Activated CD4-positive, alpha-beta T cell treated with anti-CD3 and anti-CD28 coated beads, Interleukin-2, amount 50 U/mL, for 1 hour (primary cell): ENCODE measurements at places on chromosomes 6 and 20.
A peak's percentile ranks its signal among the peaks of the same experiment; 100 is the strongest.

- DNase-seq, result no peak
These were observed 152.3 kb downstream of the ZFAND3 start for GRCh38 chr6:37971711-37972390.

DNA sequence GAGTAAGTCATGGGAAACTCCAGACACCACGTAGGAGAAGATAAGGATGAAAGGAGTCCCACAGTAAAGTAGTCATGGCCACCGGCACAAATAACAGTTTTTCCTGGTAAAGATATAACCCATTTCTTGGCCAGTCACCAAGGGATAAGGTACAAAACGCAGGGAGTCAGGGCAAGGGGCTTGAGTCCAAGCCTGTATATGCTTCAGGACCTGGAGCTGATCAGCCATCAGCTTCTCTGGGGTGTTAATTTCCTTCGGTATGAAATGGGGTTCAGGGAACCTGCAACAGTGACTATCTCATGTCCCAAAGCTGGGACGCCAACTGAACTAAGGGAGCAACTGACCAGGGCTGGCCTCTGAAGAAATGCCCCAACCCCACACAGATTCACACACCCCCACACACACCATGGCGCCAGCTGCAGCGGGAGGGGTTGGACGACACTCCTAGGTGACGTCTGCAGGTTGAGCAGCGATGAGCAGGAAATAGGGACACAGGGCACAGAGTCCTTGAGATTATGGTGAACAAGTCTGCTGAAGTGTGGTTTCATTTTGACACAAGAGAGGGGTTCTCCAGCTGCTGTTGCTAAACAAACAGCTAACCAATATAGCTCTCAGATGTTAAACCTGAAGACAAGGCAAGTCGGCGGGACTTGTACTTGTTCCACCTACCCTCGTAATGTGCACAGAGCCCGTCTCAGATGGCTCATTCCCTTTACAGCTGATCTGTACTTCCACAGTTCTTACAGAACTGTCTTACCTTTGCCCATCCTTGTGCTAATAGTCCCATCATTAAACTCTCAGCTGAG is 7.4 kb upstream of the ADTRP start:
- DNase-seq, result peak; percentile 16

DNA sequence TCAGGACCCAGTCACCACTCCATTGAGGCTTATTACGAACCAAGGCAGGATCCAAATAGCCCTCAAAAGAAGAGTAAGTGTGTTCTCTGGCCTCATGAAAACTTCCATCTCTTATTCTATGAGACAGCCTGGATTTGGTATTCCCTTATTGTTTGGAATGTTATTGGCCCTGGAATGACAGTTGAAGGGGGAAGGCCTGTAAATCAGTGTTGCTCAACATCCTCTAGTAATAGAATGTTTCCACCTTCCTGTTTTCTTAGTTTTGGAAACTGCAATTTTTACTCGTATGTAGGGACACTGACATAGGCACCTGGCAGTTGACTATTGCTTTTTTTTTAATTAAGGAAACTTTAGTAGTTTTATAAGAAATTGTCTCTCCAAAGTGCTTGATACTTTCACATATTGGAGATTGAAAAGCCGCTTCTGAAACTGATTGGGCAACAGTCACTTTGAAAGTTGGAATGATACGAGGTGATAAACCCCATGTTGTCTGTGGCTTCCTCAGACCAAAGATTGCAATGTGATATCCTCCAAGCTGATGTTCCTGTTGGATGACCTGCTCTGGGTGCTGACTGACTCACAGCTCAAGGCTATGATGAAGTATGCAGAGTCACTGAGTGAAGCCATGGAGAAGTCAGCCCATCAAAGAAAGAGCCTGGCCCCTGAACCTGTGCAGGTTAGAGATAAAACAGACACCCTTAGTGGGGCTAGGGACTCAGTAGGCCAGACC is 43.1 kb downstream of the BLTP3A start:
- DNase-seq, result no peak

GRCh38 chr20:24980291-24981053 is 12.1 kb downstream of the APMAP start:
- DNase-seq, result no peak

DNA sequence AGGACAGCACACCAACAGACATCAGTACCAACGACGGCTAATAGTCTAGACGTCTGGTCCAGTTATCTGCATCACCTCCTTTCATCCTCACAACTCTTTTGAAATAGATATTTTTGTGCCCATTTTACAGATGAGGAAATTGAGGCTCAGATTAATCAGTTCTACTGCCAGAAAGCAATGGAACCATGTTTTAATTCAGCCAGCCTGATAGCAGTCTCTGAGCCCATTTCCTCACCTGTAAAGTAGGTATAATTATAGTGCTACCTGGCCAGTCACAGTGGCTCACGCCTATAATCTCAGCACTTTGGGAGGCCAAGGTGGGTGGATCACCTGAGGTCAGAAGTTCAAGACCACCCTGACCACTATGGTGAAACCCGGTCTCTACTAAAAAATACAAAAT is 9.8 kb upstream of the BMP7 start:
- no peak for DNase-seq

GRCh38 chr20:38722683-38723016 is 1.6 kb upstream of the SLC32A1 start:
- DNase-seq, result no peak

- no peak for DNase-seq
These were observed 12.0 kb downstream of the WTAP start for GRCh38 chr6:159739341-159739740.

DNA sequence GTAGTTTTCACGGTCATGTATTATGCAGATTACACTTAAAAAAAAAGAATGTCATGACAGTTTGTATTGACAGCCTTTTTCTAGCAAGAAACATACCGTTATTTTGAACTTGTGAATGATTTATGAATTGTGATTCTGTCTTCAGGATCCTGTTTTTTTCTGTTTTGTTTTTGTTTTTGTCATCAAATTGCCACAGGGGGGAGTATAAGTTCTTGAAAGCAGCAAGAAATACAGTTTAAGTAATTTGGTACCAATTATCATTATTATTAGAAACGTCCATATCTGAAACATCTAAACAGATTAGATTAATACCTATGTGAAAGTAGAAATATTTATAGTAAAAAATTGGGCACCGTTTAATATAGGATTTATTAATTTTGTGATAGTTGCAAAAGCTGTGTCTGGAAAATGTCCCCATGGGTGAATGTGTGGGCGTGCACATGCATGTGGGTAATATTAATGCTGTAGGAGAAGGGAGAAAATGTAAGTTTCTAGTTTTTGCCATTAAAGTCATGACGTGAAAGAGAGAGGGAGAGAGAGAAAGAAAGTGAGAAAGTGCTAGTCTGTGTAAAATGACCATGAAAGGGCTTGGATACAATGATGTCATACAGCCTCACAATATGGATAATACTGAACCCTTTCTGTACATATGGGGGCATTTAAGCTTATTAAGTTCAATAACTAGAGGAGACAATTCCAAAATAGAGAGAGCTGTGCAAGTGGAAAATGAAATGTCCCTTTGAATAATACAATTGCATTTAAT is 9.4 kb upstream of the CCN2 start:
- no peak for DNase-seq

DNA sequence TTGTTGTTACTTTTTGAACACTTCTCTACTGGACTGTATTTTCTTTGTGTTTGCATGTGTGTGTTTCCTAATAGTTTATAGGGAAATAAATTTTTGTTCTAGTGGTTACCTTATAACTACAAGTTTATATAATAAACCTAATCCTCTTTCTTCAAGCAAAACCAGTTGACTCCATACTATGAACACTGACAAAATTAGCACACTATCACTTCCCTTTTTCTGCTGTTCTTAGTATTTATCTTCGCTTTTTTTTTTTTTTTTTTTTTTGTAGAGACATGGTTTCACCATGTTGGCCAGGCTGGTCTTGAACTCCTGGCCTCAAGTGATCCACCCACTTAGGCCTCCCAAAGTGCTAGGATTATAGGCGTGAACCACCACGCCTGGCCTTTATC is 25.0 kb upstream of the C6orf62 start:
- no peak for DNase-seq

DNA sequence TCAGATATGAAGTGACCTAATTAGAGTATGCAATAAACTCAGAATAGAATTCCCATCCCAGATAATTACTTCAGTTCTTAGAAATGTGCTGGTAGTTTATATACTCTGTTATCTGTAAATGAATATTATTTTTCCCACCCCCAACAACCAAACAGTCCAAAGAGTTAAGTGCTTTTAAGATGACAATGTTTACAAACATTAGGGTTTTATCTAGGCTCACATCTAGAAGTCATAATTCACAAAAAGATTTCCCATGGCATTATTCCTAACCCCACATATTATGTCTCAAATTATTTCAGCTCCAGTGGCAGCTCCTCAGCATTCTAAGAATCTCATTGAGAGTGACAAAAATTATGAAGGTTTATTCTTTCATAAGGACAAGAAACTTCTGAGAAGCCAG is 120.9 kb downstream of the TASP1 start:
- DNase-seq, result no peak

- DNase-seq, result no peak
These were observed 59.0 kb upstream of the QKI start for GRCh38 chr6:163355426-163355991.

DNA sequence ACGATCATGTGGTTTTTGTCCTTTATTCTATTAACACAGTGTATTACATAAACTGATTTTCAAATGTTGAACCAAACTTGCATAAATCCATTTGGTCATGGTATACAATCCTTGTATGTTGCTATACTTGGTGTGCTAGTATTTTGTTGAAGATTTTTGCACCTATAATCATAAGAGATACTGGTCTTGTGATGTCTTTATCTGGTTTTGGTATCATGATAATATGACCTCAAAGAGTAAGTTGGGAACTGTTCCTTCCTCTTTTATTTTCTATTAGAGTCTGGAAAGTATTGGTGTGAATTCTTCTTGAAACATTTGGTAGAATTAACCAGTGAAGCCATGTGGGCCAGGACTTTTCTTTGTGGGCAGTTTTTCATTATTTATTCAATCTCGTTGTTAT is 65.3 kb downstream of the TRPC4AP start:
- DNase-seq, result no peak

DNA sequence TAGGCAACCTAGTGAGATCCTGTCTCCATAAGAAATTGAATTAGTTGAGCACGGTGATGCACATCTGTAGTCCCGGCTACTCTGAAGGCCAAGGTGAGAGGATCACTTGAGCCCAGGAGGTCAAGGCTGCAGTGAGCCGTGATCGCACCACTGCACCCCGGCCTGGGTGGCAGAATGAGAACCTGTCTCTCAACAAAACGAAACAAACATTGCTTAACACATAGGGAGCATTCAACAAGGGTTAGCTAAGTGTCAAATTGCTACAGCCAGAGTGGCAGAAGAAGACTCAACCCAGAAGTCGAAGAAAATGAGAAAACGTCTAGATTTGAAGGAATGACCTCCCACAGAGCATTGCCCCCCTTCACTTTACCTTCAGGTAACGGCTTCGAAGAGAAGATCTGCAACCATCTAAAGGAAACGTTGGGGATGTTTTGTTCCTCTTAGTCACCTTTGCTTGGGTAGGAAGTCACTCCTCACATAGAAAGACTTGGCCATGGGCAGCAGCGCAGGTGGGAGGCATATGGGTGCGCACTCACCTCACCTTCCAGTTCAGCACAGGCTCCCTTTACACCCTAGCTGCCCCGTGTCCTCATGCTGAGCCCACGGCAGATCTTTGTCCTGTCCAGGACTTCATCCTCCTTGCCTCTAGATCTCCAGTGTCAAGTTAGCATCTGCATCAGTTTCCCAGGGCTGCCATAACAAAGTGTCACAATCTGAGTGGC is 63.7 kb upstream of the SHLD1 start:
- no peak for DNase-seq

- no peak for DNase-seq
These were observed 185.5 kb downstream of the SCP2D1 start for GRCh38 chr20:18999086-18999485.
